ENCODE measurements at places on chromosomes 13 and 19.
A peak's percentile ranks its signal among the peaks of the same experiment; 100 is the strongest.

DNA sequence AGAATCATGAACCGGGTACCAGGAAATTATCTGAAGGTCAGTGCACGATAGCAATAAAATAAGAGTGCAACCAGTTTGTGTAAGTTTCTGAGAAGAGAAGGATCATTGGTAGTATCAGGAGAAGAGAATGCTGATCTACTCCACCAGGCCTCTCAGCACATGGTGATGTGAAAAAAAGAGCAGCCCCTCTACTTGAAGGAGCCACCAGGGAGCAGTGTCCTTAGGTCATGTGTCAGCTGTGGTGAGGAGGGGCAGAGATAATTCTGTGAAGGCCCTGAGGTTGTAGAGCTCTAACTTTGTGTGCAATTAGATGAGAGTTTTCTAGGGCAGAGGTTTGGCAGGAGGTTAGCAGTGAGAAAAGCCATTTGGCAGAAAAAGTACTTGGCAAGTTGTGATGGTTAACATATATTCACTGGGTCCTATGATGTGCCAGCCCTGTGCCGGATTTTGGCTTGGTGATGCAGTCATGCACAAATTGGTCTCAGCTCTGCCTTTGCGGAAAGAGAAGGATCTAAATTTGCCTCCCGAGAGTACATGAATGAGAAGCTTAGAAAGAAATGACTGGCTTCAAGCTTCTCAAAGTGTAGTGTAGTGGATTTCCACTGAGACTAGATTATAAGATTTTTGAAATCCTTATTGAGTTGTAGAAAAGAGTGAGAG is 19.2 kb upstream of the ZC3H13 start:
- DNase-seq = no peak

DNA sequence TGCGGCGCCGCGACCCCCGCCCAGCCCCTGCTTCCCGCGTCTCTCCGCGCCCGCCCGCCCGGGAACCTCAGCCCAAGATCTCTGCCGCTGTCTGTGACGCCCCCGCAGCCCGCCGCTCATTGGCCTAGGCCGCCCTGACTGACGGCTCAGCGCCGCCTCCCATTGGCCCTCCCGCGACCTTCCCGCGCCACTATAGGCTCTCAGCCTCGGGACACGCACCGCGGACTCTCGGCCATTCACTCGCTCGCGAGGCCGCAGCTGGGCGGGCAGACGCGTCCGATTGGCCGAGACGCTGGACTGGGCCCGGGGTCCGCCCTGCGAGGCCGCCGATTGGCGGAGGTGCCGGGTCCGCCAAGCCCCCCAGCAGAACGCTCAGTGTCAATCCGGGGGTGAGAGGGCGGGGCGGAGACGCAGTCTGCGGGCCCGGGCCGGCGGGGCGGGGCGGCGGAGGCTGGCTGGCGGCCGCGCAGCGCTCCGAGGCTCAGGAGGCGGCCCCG is at the start of gene PRKACA:
TSS of gene PRKACA (minus strand) at position 95 of the 497 bp plus-strand sequence. CDS start 215 bp downstream, outside the sequence.
- peak; percentile 90 for DNase-seq

DNA sequence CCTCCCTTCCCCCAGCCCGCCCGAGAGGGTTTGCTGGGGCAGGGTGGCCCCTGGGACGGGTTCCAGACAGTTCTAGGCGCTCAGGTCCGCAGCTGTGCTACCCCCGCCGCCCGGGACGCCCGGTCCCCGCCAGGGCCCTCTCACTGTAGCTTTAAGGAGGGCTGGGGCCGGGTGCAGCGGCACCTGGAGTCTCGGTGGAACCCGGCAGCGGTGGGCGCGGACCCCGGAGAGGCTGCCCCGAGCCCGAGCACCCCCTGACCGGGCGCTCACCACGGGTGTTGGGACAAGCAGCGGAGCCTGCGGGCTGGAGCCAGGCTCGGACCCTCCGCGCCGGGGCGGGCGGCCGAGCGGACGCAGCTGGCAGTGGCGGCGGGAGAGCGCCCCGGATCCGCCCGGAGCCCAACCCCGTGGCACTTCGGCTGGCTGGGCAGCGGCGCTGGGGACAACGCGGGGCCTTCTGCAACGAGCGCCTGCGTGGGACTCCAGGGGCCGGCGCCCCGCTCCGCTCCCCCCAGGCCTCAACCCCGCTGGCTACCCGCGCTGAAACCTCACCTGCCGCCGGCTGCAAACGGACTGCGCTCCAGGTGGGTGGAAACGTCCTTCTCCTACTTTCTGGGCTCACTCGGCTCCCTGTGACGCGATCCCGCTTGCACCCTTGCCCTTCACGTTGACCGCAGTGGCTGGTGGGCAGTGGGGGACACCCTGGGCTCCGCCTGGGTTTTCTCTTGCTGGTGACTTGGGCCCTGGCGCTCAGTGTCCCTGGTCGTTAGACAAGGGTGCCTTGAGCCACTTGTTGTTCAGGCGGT is 81.1 kb downstream of the ZNF429 start:
- DNase-seq = no peak

DNA sequence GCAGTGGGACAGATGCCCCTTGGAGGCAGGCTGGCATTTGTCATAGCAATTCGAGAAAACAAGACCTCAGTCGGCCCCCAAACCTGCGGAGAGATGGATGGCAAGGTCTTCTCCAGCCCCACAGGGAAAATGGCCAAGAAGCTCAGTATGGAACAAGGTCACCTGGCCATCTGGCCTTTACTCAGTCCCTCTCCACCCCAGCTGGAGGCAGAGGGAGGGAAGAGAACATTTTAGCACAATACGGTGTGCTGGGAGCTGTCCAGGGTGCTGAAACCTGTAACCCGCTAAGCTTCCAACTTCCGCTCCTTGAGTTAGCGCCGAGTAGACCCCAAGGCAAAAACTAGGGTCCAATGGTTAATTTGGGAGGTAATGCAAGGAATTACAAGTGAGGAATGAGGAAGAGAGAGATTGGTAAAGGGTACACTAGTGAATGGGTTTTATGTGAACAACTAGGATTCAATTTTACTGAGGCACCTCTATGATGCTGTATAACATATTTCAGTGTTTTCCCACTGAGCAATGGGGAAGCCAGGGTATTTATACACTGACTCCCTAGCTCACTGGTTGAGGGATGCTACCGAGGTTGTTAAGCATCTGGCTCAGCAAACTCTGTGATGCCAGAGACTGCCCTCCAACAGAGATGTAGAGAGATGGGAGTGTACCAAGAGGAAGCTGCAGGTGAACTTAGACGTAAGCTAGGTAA is 64.3 kb downstream of the CACNA1A start:
- no peak for DNase-seq

- no peak for DNase-seq
Measured at GRCh38 chr13:41608839-41609177, 151.5 kb downstream of the RGCC start.

GRCh38 chr13:80070024-80070703 is 270.8 kb downstream of the SPRY2 start:
- DNase-seq = peak; percentile 42

- DNase-seq = no peak
Measured at GRCh38 chr19:3397266-3398022, 31.1 kb downstream of the NFIC start.

- no peak for DNase-seq
Measured at GRCh38 chr19:11377237-11377636, 2.8 kb downstream of the SWSAP1 start.

- DNase-seq = no peak
Measured at GRCh38 chr19:11179716-11180297, 17.5 kb downstream of the KANK2 start.

DNA sequence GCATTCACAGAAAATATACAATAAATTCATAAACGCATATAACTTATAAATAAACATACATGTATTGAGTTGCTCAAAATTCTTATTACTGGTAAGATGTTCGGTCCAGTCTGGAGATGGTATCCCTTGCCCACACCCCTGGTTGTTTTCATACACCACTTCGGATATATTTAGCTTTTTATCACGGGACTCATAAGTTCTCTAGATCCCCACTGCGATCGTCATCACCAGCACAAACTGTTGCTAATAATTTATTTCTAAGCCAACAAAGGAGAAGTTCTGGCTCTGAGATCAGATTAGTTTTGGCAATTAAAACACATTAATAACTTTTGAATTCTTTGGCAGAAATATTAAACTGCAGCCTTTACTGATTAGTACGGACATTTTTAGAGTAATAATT is 23.0 kb upstream of the SGCG start:
- no peak for DNase-seq

DNA sequence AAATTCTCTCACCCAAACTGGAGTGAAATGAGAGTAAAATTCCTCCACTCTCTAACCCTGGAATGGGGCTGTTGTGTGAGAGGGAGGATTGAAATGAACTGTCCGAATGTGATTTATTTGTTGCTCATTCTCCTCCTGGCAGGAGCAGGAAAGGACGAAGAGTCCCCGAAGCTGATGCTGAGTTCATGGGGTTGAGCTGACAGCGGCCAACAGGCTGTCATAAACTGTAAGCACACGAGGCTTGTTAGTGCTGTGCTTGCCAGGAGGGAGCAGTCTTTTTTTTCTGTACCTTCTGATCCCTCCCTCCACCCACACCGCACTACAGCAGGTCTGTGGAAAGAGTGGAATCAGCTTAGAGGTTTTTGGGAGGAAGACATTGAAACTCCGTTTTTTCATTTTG is 33.1 kb upstream of the ZNF331 start:
- DNase-seq = no peak

- no peak for DNase-seq
Measured at GRCh38 chr19:53621885-53622740, 9.7 kb upstream of the DPRX start.

DNA sequence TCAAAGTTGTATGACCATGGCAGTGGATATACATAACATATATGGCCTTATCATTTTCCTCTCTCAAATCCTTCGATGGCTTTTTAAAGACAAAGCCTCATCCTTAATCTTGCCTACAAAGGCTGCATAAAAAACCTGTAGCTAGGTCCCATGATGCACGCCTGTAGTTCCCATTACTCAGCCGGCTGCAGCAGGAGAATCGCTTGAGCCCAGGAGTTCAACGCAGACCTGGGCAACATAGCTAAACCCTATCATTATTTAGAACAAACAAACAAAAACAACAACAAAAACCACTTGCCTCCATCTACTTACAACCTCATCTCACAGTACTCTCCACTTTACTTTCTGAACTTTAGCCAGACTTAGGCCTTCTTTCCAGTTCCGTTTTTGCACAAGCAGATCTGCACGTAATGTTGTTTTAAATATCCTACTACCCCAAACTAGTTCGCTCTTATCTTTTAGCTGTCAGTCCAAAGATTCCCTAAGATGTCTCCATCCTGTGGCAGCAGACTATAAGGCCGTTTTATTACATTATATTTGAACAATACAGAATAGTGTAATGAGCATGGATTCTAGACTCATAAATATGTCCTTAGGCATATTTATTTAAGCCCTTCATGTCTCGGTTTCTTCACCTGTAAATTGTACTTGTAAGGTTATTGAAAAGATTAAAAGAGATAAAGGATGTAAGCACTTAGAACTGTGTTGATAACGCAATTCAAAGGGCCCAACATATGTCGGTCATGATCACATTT is 969 bp upstream of the POMP start:
- DNase-seq = no peak

- DNase-seq = no peak
Measured at GRCh38 chr13:101915755-101916107, 463.3 kb downstream of the ITGBL1 start.

- no peak for DNase-seq
Measured at GRCh38 chr13:86426437-86426836, 627.2 kb upstream of the SLITRK6 start.

DNA sequence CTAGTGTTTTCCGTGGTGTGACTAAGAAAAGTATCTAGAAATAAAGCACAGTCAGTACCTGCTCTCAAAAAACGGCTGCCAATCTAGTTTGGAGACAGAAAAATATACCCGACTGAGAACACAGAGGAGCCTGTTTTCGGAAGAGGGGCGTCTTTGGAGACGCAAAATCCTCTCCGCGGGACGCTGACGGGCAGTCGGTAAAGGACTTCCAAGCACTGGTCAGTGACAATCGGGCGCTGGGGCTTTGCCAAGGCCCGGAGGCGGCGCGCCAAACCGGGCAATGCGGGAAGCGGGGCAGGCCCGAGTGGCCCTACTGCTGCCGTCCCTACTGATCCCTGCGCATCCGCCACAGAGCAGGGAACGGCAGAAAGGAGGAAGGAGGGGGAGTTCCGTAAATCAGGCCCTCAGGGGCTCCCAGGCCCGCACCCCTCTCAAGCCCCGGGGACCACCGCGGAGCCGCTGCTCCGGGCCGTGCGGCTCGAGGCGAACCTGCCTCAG is 588 bp upstream of the DPY19L3 start:
- no peak for DNase-seq

DNA sequence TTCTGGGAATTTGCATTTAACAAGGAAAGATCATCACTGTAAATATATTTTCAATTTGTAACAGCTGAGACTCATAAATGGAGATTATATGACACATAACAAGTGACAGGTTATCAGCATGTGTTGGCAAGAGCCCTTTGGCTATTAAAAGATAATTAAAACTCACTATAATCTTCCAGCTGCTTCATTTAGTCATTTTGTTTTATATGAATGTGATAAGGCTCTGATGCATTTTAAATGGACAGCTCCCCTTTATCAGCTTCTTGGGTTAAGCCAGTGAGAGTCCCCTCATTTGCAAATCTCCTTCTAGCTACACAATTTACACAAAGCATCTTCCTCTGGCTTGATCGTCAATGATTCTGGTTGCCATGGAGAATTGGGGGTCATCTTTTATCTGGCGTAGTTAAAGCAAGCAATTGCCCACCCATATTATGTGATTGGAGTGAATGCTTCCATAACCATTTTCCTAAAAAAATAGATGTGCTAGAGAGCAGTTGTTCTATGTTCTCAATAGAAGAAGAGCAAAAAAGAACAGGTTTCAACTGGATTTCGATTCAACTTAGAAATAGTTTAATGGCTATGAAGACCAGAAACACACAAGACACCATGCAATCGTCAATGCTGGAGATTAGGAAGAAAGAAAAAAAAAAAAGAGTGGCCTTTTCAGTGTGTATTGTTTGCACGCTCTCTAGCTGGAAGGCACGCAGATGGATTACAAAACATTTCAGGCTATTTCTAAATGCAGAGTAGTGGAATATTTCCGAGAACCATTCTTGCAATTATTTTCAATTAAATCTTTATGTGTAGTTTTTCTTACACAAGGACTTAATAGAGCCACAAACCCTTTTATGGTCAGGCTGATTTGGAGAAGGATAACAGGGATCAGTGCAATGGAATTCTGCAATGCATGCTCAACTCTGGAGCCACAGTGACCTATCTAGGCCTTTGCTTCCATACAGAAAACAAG is 27.4 kb downstream of the STARD13 start:
- no peak for DNase-seq

DNA sequence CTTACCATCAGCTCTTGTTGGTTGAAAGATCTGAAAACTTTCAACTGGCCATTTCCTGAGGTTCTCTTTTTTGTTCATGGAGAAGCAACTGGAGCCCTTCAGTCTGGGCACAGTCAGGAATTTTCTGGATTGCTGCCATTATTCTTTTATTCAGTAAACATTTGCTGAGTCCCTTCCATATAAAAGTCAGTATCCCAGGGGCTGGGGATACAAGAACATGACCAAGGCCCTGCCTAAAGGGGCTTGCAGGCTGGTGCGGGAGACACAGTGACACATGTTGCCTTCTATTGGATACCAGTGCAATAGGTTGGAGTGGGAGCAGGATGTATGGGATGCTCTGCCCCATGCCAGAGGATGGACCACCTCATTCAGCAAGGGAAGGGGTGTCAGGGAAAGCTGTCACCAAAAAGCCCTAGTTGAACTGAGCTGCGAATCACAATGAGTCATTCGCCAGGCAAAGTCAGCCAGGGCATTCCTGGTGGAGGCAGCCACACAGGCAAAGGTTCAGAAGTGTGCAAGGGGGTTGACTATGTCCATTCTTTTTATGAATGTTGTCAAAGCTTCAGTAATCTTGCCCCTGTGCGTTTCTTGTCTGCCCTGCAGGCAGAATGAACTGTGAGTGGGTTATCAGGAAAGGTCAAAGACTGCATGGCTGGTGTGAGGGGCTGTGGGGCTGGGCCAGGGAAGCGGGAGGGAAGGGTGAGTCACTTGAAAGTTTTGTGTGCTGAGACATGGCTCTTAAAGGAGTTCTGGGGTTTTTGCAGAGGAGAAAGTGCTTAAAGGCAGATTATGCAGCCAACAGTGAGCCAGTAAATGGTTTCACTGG is 395.9 kb downstream of the KCNRG start:
- no peak for DNase-seq

Measured in NCI-H2107 (cell line).